ENCODE measurements at places on chromosomes 2 and 18.

GRCh38 chr18:48548921-48549320, 10.1 kb downstream of the CTIF start:
- no peak overlapping the region for H3K27ac ChIP-seq
- no peak for DNase-seq
- peaks cover 5% of the 10 kb centered on the region for H3K4me1 ChIP-seq
- H3K4me3 ChIP-seq = no peak overlapping the region
- H3K27me3 ChIP-seq = no peaks in the 10 kb centered on the region

DNA sequence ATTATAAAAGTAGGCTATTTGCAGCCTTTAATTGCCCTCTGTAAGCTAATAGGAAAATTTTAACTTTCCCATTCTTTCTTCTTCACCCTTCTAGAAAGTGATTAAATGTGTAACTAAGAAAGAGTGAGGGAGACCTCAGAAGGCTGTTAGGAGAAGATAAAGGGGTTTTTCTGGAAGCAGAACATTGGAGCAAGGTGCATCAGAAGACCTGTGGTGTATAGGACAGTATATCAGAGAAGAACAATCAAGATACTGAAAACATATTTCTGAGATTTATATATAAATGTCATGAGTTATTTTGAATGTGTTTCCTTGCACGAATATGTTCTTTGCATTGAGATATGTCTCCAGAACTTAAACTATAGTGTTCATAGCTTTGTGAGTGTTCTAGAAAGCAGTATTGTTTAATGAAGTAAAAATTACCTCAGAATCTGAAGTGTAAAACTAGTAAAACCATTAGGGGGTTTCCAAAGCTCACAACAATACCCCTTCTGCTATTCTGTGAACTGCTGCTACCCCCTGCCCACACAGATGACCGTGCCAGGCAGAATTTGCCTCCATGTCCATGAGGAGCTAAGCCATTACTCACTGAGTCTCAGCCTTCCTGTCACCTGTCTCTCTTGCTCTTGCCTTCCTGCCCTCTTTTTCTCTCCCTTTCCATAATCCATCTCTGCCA, 537.9 kb downstream of the EPHA4 start:
- no peak overlapping the region for H3K4me3 ChIP-seq
- no peak for DNase-seq
- H3K4me1 ChIP-seq = no peaks in the 10 kb centered on the region
- no peaks in the 10 kb centered on the region for H3K36me3 ChIP-seq
- H3K27me3 ChIP-seq = no peaks in the 10 kb centered on the region
- H3K27ac ChIP-seq = no peak overlapping the region

DNA sequence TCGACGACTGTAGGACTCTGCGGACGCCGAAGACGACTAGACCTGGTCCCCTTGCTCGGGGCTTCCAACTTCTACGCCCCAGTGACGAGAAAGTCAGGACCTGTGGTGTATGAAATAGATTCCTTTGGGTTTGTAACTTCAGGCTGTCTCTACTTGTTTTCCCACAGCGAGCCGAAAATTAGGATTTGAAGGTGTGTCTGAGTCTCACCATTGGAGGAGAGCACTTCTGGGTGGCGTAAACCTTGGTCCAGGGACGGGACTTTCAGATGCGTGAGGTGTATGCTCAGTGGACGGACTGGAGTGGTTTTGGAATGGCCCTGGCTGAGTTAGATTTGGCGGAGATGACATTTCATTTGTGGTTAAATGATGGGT, 1.3 kb downstream of the BIRC6 start:
- H3K27ac ChIP-seq = peak overlapping the region; percentile 92
- H3K4me1 ChIP-seq = peaks cover 26% of the 10 kb centered on the region
- H3K36me3 ChIP-seq = no peaks in the 10 kb centered on the region
- H3K4me3 ChIP-seq = peak overlapping the region; percentile 93

- no peak for DNase-seq
- no peak overlapping the region for H3K4me3 ChIP-seq
- H3K27me3 ChIP-seq = no peaks in the 10 kb centered on the region
- no peaks in the 10 kb centered on the region for H3K36me3 ChIP-seq
- H3K27ac ChIP-seq = no peak overlapping the region
These were observed 50.3 kb downstream of the DAPL1 start for GRCh38 chr2:158845444-158845843.

- no peaks in the 10 kb centered on the region for H3K4me1 ChIP-seq
- no peak overlapping the region for H3K4me3 ChIP-seq
- no peak overlapping the region for H3K27ac ChIP-seq
- H3K27me3 ChIP-seq = no peaks in the 10 kb centered on the region
- no peak for DNase-seq
These were observed 48.2 kb downstream of the CABYR start for GRCh38 chr18:24187049-24187448.

DNA sequence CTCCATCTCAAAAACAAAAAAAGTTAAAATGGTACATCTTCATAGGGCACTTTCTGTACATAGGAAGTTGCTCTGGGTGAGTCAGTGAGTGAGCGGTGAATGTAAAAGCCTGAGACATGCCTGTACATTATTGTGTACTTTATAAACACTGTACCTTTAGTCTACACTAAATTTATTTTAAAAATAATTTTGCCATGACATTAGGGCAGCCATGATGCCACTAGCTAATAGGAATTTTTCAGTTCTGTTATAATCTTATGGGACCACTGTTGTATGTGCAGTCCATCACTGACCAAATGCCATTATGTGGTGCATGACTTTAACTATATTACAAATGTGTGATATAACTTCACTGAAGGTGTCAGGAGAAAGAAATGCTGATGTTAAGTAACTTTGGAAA, 11.0 kb upstream of the TXNDC2 start:
- H3K27me3 ChIP-seq = no peaks in the 10 kb centered on the region
- DNase-seq = no peak
- H3K36me3 ChIP-seq = no peaks in the 10 kb centered on the region
- H3K27ac ChIP-seq = no peak overlapping the region
- H3K4me3 ChIP-seq = no peak overlapping the region

DNA sequence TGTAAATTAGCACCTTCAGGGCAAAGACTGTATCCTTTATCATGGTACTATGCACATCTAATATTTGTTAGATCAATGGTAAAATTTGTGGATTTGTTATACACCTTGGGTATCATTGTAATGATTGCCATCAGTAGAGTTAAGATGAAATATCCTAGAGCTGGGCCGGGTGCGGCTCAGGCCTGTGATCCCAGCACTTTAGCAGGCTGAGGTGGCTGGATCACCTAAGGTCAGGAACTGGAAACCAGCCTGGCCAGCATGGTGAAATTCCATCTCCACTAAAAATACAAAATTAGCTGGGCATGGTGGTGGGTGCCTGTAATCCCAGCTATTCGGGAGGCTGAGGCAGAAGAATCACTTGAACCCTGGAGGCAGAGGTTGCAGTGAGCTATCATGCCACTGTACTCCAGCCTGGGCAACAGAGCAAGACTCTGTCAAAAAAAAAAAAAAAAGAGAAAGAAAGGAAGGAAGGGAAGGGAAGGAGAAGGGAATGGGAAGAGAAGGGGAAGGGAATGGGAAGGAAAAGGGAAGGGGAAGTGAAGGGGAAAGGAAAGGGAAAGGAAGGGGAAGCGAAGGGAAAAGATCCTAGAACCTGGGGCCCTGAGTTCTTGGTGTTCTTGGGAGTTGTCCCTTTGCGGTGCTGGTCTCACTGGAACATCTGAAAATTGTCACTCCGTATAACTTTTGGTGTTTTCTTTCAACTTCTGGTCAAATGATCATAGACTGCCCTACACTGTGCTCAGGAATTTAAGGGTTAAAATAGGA, 71.1 kb upstream of the NEUROD1 start:
- H3K4me1 ChIP-seq = no peaks in the 10 kb centered on the region
- DNase-seq = no peak
- H3K36me3 ChIP-seq = no peaks in the 10 kb centered on the region
- no peaks in the 10 kb centered on the region for H3K27me3 ChIP-seq
- H3K27ac ChIP-seq = peak overlapping the region; percentile 43

GRCh38 chr2:222545823-222546795, 109.8 kb downstream of the FARSB start:
- H3K36me3 ChIP-seq = no peaks in the 10 kb centered on the region
- no peak overlapping the region for H3K4me3 ChIP-seq
- no peak overlapping the region for H3K27ac ChIP-seq
- no peaks in the 10 kb centered on the region for H3K27me3 ChIP-seq
- no peaks in the 10 kb centered on the region for H3K4me1 ChIP-seq

GRCh38 chr18:78768221-78768620, 211.4 kb upstream of the SALL3 start:
- no peak overlapping the region for H3K4me3 ChIP-seq
- H3K27ac ChIP-seq = no peak overlapping the region
- no peak for DNase-seq
- no peaks in the 10 kb centered on the region for H3K27me3 ChIP-seq
- no peaks in the 10 kb centered on the region for H3K36me3 ChIP-seq

- H3K27ac ChIP-seq = peak overlapping the region; percentile 78
- no peaks in the 10 kb centered on the region for H3K27me3 ChIP-seq
- DNase-seq = no peak
- H3K4me1 ChIP-seq = no peaks in the 10 kb centered on the region
These were observed 11.8 kb upstream of the ZFP36L2 start for GRCh38 chr2:43238176-43238575.

DNA sequence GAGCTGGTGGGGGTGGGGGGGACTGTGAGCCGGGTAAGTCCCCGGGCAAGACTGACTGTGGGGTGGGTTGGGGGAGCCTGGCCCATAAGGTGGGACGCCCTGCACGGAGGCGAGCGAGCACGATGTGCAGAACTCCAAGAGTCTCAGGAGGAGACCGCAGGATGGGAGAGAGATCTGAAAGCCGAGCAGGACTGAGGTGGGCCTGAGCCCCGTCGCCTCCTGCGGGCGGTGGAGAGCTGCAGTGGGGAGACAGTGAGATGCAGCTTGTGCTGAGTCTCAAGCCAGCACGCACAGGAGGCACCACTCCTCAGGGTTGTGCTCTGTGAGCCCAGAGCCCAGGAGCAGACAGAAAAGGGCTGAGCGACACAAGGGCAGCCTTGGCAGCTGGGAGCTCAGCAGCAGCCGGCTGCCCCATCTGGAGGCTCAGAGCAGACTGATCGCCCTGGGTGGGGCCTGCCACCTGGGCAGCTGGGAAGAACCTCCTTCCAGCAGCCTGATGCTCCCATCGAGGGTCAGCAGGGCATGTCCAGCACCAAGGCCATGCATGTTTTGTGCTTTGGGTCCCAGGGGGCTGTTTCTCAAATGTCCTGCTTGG, 15.9 kb downstream of the ARHGEF4 start:
- no peak for DNase-seq
- H3K27ac ChIP-seq = no peak overlapping the region
- no peaks in the 10 kb centered on the region for H3K27me3 ChIP-seq
- no peaks in the 10 kb centered on the region for H3K36me3 ChIP-seq
- H3K4me3 ChIP-seq = no peak overlapping the region

DNA sequence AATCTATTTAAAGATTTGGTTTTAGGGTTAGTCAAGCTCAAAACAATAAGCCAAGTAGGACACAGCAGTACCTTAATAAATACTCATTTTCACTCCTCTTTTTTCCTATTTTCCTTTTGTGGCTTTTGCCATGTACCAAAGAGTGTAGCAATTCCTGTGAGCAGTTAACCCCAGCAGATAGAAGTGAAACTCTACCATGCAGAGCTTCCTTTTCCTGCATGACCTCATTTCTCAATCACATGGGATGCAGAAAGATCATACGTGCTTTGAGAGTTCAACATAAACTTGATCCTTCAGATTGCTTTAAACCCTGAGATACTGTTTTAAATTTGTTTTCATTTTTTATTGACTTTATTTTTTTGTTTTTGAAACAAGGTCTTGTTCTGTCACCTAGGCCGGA, 99.1 kb upstream of the ARHGAP15 start:
- no peaks in the 10 kb centered on the region for H3K27me3 ChIP-seq
- no peak overlapping the region for H3K27ac ChIP-seq
- H3K4me3 ChIP-seq = no peak overlapping the region
- peaks cover 13% of the 10 kb centered on the region for H3K4me1 ChIP-seq
- no peaks in the 10 kb centered on the region for H3K36me3 ChIP-seq

DNA sequence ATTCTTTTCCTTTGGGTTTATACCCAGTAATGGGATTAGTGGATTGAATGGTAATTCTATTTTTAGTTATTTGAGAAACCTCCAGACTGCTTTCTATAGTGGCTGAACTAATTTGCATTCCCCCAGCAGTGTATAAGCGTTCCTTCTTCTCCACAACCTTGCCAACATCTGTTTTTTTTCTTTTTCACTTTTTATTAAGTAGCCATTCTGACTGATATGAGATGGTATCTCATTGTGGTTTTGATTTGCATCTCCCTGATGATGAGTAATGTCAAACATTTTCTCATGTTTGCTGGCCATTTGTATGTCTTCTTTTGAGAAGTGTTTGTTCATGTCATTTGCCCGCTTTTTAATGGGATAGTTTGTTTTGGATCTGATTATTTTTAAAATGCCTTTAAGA, 64.1 kb upstream of the MEIS1 start:
- H3K4me3 ChIP-seq = no peak overlapping the region
- no peaks in the 10 kb centered on the region for H3K27me3 ChIP-seq
- no peaks in the 10 kb centered on the region for H3K36me3 ChIP-seq
- DNase-seq = no peak
- H3K4me1 ChIP-seq = no peaks in the 10 kb centered on the region

DNA sequence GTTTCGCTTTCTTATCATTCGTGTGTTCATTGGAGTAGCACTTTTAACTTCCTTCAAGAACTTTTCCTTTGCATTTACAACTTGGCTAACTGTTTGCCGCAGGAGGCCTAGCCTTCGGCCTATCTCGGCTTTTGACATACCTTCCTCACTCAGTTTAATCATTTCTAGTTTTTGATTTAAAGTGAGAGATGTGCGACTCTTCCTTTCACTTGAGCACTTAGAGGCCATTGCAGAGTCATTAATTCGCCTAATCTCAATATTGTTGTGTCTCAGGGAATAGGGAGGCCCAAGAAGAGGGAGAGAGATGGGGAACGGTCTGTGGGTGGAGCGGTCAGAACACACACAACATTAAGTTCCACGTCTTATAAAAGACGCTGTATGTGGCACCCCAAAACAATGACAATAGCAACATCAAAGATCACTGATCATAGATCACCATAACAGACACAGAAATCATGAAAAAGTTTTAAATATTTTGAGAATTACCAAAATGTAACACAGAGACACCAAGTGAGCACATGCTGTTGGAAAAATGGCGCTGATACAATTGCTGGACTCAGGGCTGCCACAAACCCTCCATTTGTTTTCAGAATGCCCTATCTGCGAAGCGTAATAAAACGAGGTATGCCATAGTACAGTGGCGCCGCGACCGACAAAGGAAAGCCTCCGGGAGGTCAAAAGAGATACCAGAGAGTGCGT, 553 bp downstream of the TIGD1 start:
- H3K27ac ChIP-seq = peak overlapping the region; percentile 96
- H3K4me1 ChIP-seq = peaks cover 5% of the 10 kb centered on the region
- no peak for DNase-seq
- H3K36me3 ChIP-seq = no peaks in the 10 kb centered on the region
- peak overlapping the region; percentile 79 for H3K4me3 ChIP-seq

Measured in tibial nerve (tissue), 4 donors.